ENCODE measurements at places on chromosomes 3 and 15.

- DNase-seq, result no peak
Observed at GRCh38 chr15:49923671-49924070, 195.4 kb downstream of the ATP8B4 start.

GRCh38 chr15:78709263-78709882 lies 68.4 kb upstream of the CHRNB4 start:
- peak; percentile 44 for DNase-seq

- DNase-seq, result no peak
Observed at GRCh38 chr3:32123620-32124019, 17.2 kb downstream of the GPD1L start.

DNA sequence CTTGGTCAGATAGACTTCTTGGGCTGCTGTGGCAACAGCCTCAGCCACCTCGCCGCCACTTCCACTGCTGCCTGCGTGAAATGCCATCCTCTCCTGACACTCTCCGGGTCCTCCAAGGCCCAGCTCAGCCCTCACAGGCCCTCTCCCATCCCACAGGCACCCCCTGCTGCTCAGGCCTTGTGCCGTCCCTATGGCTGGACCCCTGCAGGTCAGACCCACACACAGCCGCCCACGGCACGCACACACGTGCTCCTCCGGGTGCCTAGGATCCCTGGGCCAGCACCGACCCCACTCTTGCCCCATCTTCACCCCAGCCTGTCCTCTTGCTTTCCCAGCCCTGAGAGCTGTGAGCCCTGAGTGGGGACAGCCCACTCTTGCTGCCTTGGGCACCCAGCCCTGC lies 19.7 kb downstream of the CFAP100 start:
- no peak for DNase-seq

DNA sequence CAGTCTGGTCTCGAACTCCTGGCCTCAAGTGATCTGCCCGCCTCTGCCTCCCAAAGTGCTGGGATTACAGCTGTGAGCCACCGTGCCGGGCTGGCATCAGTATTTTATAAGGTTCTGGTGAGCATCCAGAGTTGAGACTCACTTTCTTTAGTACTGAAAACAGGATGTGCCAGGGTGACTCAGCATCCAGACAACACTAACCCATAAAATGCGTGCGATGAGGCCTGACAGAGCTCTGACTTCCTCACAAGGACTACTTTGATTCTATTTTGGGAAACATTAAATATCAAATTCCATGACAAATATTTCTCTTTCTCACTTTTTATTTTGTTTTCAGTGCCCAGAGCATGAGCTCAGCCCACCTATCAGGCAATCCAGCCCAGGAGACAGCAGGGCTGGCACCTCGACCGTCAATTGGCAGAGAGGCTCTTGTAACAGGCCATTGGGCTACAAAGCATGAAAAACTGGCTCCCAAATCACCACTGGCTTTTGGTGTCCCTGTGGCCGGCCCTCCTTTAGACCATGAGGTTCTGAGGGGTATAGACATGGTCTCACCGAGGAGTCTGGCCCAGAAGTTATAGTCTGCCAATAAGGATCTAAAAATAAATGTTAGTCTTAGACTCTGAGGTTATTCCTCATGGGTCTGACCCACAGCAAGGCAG lies 75.0 kb downstream of the FEM1B start:
- no peak for DNase-seq

GRCh38 chr3:61354604-61355003 lies 103.4 kb upstream of the FHIT start:
- DNase-seq, result no peak

Measured in right renal cortex interstitium (tissue), 3 donors.